ENCODE measurements at places on chromosomes 3 and 15. TPM values are rescaled to one million over a fixed set of nuclear protein-coding genes. Genes with fewer than 3 reads are reported as not detected.

DNA sequence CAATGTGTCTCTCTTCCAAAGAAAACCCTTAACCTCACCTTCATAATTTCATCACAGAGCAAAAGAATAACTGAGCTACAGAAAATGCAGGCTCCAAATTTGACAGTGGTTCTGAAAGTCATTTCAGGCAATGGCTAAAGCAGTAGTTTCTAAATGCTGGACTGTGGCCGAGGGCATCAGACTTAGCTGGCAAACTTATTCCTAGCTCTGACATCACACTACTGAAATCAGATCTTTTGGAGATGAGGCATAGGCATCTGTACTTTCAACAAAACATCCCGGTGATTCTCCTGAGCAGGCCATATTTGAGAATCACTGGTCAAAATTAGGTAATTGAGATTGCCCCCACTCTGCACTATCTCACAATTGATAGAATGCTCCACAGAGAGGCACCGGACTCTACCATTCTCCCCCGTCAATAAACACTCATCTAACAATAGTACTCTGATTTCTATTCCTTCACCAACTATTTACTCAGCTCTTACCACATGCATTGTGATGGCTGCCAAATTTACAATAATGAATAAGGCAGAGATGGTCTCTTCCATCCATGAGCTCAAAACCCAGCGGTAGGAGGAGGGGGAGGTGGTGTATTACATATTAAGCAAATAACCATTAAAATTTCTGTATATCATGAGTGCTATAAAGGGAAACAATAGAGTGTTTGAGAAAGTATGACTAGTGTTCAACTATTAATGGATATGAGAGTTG, 57.3 kb upstream of the SPRED1 start:
- no peak overlapping the region for H3K4me3 ChIP-seq
- no peaks in the 10 kb centered on the region for H3K27me3 ChIP-seq
- no peaks in the 10 kb centered on the region for H3K36me3 ChIP-seq
- no peak overlapping the region for H3K27ac ChIP-seq
- no peaks in the 10 kb centered on the region for H3K4me1 ChIP-seq

DNA sequence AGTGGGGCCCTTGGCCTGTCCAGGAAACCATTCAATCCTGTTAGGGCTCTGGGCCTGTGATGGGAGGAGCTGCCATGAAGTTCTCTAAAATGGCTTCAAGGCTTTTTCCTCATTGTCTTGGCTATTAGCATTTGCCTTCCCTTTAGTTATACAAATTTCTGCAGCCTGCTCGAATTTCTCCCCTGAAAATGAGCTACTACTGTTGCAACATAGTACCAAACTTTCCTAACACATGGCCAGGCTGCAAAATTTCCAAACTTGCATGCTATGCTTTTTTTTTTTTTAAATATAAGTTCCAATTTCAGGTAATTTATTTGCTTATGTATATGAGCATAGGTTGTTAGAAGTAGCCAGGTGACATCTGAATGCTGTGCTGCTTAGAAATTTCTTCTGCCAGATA, 560.8 kb upstream of the TBL1XR1 start:
- no peaks in the 10 kb centered on the region for H3K4me1 ChIP-seq
- no peak for DNase-seq
- no peak overlapping the region for H3K4me3 ChIP-seq
- no peak overlapping the region for H3K27ac ChIP-seq
- H3K36me3 ChIP-seq: no peaks in the 10 kb centered on the region

GOLGA8T gene
- not detected for total RNA-seq

APOD gene
- 24.4 TPM for total RNA-seq

ACTC1 gene
- 25.0 TPM for total RNA-seq

Measured in kidney (tissue), 22 donors.